Thoracic aorta endothelial cell (primary cell): ENCODE measurements at places on chromosomes 12 and 14. TPM values are rescaled to one million over a fixed set of nuclear protein-coding genes. Genes with fewer than 3 reads are reported as not detected.

The LHX5 gene
- total RNA-seq, result not detected in 2 replicates

The KRT79 gene
- not detected in 2 replicates for total RNA-seq

The ZC3H14 gene
- total RNA-seq, result 75.9 and 80.0 TPM in 2 replicates

The LRRC10 gene
- not detected in 2 replicates for total RNA-seq

The CLEC4C gene
- total RNA-seq, result not detected in 2 replicates

The CDC42BPB gene
- total RNA-seq, result 148 and 153 TPM in 2 replicates

The RERG gene
- not detected in 2 replicates for total RNA-seq

The ANKS1B gene
- total RNA-seq, result 0.43 and 1.1 TPM in 2 replicates
